ENCODE measurements at places on chromosomes 2 and 18.

DNA sequence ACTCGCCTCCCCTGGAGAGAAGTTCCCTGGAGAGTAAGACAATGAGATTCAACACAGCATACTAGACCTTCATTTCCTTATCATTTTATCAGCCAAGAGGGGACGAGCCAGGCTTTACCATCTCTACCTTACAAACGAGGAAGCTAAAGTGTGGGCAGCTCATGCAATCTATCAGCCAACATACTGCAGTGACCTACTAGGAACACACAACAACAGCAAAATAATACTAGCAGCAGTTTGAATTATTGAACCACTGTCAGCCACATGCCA lies 60.0 kb upstream of the TEX51 start:
- DNase-seq, result no peak

DNA sequence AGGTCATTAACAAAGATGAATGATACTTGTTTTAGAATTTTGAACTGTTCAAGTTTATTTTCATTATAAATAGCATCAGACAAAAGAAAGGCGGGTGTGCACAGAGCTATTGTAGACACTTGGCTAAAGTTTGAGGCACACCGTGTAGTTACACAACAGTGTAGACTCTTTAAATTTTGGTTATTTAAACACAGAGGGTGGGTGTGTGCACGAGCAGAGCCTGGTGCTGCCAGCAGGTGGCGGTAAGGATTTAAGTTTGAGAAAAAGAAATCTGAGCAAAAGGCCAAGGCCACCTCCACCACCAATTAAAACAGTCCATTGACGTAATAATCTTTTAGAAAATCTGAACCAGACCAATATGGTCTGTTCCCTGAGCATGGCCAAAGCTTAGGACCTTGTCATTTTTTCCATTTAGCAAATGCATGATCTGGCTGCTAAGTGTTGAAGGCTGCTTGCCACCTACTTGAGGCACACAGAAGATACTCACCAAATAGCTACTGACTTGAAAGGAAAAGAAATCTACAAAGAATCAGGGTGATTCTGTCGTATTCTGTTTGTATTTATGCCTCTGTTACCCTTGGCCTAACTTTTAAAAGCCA lies 14.3 kb downstream of the COPS7B start:
- peak; percentile 5 for DNase-seq

GRCh38 chr2:20722592-20723240 lies 55.8 kb downstream of the GDF7 start:
- no peak for DNase-seq

DNA sequence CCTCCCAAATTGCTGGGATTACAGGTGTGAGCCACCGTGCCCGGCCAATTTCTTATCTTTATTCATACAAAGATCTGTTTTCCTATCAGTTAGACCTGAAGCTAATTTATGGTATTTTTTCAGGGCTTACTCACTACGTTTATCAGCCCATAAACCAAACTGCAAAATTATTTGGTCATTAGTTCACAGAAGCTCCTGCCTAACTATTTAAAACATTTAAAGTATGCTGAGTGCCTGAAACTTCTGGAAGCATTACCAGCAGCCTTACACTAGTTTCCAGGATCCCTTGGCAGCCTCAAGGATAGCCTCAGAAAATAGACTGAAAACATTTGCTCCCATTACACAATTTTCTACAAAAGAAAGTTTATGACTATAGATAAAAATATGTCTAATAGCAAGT lies 68.8 kb downstream of the GALNT13 start:
- DNase-seq, result no peak

- no peak for DNase-seq
Observed at GRCh38 chr2:12196495-12196894, 450.1 kb downstream of the LPIN1 start.

DNA sequence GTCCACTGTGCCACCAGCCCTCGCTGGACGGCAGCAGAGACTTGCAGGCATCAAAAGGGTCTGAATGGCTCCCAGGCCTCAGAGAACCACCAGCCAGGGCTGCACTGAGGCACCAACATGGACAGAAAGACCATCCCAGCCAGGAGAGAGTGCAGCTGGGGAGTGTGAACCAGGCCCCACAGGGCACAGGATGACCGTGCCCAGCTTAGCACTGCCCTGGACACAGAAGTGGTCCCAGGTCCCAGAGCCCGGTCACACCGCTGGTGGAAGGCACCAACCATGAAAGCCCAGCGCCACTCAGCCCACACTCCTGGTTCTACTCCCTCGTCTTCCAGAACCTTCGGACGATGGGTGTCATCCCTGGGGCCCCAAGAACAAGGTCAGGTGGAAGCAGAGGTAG lies 20.5 kb downstream of the AQP12A start:
- DNase-seq, result no peak

DNA sequence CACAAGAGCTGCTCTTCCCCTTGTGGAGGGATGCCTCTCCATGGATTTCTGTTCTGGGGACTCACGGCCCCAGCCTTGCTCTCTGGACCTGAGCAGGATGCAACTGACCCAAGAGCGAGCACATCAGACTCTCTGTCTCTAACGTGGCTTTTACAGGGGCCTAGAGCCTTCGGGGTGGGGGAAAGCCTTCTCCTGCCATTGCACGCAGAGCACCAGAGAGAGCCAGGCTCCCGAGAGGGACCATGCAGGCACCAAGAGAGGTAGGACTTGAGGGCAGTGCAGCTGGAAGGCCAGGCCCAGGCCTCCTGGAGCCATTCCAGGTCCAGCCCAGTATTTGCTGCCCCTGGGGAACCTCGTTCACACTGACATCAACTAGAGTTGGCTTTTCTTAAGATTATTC lies 475.6 kb upstream of the MYT1L start:
- no peak for DNase-seq

GRCh38 chr2:124526221-124526620 lies 501.1 kb downstream of the CNTNAP5 start:
- no peak for DNase-seq
